ENCODE measurements at places on chromosomes 7 and 10.

GRCh38 chr10:79329529-79329928 is 17.7 kb upstream of the PPIF start:
- DNase-seq, result no peak

DNA sequence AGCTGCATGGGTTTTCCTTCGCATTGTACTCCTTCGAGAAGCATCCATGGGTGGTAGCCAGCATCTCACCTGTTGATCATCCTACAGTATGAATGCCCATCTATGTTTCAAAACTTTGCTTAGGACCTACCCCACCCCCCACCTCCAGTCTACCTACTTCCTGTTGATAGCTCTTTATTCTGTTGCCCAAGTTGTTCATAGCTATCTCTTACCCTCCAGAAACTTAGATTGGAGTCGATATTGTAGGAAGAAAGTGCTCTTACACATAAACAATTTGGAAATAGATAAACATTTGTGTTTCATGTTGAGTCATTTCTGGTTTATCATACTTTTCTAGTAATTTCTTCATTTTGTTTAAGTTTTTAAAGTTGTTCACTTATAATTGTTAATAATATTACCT is 90.1 kb downstream of the FAS start:
- DNase-seq, result no peak

- no peak for DNase-seq
Observed at GRCh38 chr7:12683678-12684585, 3.5 kb upstream of the ARL4A start.

- DNase-seq, result no peak
Observed at GRCh38 chr10:12605580-12606405, 256.4 kb downstream of the CAMK1D start.

- no peak for DNase-seq
Observed at GRCh38 chr10:133365461-133366129, 7.6 kb downstream of the ECHS1 start.

GRCh38 chr10:13872411-13872810 is 285.6 kb downstream of the PRPF18 start:
- DNase-seq, result no peak

- no peak for DNase-seq
Observed at GRCh38 chr7:85612514-85612913, 425.7 kb upstream of the SEMA3D start.

DNA sequence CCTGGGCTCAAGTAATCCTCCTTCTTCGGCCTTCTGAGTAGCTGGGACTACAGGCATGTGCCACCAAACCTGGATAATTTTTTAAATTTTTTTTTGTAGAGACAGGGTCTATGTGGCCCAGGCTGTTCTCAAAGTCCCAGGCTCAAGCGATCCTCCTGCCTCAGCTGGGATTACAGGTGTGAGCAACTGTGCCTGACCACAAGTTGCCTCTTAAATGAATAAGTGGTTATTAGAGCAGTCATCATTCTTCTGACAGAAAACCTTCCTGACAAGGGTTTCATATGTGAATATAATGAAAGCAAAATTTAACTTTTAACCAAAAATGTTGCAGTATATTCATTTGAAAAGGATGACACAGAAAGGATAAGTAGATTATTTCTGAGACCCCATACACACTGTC is 532.5 kb downstream of the GRM8 start:
- no peak for DNase-seq

- DNase-seq, result no peak
Observed at GRCh38 chr7:92611735-92612134, 21.5 kb upstream of the FAM133B start.

GRCh38 chr7:113175525-113176104 is 57.3 kb upstream of the SMIM30 start:
- no peak for DNase-seq

Data from 8988T (cell line).